ENCODE measurements at places on chromosomes 16 and 17. TPM values are rescaled to one million over a fixed set of nuclear protein-coding genes. Genes with fewer than 3 reads are reported as not detected.
A peak's percentile ranks its signal among the peaks of the same experiment; 100 is the strongest.

Gene GJC1
- total RNA-seq = 1.4 TPM

Gene C16orf89
- 0.56 TPM for total RNA-seq

Gene COA3
- 104 TPM for total RNA-seq

Gene PRDM7
- not detected for total RNA-seq

Gene USP43
- 8.8 TPM for total RNA-seq

Gene HP
- total RNA-seq = 6.2 TPM

Gene GGT6
- 41.6 TPM for total RNA-seq

Gene RHBDL1
- 1.0 TPM for total RNA-seq

DNA sequence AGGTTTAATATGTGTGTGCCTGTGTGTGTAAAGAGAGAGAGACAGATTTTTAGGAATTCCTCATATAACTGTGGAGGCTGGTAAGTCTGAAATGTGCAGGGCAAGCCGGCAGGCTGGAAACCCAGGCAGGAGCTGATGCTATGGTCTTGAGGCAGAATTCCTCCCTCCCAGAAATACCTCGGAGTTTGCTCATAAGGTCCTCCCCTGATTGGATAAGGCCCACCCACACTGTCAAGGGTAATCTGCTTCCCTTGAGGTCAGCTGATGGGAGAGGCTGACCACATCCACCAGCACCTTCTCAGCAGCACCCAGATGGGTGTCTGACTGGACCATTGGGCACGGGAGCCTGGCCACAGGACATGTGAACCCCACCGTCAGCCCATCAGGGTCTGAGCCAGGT is 42.4 kb downstream of the C16orf95 start:
- no peak for ATAC-seq

GRCh38 chr17:36594626-36595401 is 3.1 kb downstream of the DHRS11 start:
- ATAC-seq = no peak

DNA sequence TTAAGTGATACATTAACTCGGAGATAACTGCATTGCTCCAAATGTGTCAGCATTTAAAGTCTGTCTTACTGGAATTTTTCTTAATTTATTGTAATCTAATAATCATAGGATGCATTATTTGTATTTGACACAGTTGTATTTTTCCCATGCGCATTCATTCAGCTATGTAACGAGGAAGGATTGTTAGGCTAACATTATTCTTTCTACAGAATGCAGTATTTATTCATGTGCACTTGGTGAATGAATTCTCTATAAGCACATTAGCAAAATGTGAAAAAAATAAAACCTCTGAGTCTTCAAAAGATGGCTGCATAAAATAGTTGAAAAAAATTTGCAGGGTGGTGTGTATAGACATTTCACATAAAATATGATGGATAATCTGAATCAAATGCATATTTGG is 168.6 kb downstream of the CNTNAP4 start:
- no peak for ATAC-seq

DNA sequence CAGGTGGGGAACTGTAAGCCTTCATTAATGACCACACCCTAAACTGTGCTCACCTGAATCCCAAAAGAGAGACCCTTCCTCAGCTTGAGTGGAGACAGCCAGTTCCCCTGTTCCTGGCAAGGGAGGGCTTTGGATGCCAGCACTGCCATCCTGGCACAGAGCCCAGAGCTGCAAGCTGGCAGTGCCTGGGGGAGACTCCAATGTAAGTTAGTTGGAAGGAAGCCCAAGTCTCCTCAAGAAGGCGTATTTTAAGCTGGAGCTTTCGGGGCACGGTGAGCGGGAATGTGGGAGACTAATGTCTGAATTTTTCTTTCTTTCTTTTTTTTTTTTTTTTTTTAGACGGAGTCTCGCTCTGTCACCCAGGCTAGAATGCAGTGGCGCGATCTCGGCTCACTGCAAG is 4.7 kb downstream of the CDC42EP4 start:
- no peak for ATAC-seq

DNA sequence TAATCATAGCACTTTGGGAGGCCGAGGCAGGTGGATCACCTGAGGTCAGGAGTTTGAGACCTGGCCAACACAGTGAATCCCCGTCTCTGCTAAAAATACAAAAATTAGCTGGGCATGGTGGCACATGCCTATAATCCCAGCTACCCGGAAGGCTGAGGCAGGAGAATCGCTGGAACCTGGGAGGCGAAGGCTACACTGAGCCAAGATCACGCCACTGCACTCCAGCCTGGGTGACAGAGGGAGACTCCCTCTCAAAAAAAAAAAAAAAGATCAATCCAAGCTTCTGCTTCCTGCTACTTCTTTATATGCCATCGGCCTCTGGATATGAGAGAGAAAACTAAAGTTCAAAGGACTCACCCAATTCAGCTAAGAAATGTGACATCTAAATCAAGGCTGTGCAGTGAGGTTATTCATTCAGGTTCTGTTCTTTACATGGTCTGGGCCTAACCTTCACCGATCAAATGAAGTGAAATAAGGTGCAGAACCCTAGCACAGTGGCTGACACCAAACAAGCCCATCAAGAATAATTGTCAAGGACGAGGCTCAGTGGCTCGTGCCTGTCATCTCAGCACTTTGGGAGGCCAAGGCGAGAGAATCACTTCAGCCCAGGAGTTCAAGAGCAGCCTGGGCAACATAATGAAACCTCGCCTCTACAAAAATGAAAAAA is 25.6 kb downstream of the ZP2 start:
- ATAC-seq = no peak

- ATAC-seq = peak; percentile 60
Measured at GRCh38 chr17:67441052-67441895, 64.2 kb downstream of the PITPNC1 start.

DNA sequence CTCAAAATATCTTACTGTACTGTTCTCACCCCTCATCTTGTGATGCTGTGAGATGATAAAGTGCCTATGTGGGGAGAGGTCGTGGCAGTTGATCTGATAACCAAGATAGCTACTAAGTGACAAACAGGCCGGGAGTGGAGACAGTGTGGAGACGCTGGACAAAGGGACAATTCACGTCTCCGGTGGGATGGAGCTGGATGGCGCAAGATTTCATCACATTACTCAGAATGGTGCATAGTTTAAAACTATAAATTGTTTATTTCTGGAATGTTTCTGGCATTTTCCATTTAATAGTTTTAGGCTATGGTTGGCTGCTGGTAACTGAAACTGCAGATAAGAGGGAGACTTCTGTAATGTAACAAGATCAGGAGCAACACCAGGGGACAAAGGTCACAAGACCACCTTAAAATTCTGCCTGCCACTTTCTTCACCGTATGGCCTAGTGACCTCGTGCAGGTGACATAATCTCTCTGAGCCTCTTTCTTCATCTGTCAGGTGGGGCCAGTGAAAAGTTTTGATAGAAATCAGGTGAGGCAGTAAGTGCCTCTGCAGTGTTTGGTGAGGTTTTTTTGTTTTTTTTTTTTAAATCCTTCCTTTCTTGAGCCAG is 54.4 kb upstream of the LGALS9 start:
- no peak for ATAC-seq

DNA sequence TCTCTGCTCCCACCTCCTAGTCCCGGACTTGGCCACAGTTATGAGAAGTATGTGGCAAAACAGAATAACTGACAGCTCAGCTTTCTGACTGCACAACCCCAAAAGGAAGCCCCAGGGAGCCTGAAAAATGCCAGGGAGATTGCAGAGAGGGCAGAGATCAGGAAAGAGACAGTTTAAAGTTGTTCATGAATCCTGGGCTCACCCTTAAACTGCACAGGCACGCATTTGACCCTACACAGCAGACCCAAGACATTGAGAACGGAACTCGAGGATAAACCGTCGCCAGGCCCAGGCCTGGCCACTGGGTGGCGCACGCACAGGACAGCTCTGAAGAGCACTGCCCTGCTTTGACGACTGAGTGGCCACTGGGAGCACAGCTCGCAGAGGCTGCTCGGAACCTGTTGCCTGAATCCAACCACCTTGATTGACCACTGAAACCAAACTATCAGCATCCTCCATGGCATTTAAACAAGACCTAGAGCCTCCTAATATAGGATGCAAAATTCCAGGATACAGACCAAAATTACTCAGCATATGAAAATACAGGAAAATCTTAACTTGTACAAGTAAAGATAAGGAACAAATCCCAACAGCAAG is 114.0 kb downstream of the C16orf95 start:
- peak; percentile 78 for ATAC-seq

DNA sequence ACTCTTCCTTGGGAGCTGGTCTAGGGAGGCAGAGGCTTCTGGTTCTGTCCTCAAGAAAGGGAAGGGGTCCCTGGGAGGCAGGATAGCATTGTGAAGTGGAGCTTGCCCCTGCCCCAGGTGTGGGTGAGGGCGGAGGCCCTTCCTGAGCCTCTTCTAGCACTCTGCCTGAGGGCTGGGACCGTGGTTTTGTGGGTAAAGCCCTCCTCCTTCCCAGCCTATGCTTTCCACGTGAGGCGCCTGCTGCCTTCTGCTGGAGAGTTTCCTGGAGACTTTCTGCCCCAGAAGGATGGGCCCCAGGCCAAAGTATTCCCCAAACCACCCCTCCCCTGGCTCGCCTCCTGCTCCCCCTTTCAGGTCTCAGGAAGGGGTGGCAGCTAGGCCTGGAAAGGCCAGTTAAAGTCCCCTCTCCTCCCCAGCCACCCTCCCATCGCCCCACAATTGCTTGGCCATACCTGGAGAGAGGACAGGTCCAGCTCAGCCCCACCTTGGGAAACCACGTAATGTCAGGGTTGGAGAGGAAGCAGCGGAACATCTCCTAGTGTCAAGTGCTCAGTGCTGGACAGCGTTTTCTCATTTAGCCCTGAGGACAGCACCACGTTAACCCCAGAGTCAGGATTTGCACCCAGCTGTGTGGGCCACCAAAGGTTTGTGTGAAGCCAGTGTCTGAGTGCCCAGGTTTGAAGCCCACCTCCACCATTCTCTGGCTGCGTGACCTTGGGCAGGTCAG is 5.6 kb downstream of the SBK1 start:
- ATAC-seq = no peak

DNA sequence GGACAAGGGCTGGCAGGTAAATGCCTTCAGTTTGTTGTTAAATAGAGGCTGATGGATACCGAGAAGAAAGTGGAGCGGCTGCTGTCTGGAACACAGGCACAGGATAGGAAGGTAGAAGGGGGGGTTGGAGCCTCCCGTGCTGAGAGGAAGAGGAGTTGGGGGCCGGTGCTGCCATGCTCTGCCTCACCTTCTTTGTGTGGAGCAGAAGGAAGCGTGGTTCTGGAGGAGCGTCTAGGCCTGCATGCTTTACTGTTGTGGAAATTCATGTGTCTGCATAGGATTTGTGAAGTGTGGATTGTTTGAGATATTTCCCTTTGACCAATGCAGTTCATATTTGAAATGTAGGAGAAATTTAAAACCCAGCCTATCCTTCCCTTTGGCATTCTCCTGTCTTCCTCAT is 52.3 kb downstream of the FOXK2 start:
- no peak for ATAC-seq

GRCh38 chr16:22161999-22162655 is at the start of gene SDR42E2:
Gene SDR42E2, plus strand, starts transcription at chr16:22162506. Its CDS starts 3,077 bp downstream, at chr16:22165583.
- no peak for ATAC-seq

- ATAC-seq = no peak
Measured at GRCh38 chr16:81451753-81452680, 7.4 kb downstream of the CMIP start.

DNA sequence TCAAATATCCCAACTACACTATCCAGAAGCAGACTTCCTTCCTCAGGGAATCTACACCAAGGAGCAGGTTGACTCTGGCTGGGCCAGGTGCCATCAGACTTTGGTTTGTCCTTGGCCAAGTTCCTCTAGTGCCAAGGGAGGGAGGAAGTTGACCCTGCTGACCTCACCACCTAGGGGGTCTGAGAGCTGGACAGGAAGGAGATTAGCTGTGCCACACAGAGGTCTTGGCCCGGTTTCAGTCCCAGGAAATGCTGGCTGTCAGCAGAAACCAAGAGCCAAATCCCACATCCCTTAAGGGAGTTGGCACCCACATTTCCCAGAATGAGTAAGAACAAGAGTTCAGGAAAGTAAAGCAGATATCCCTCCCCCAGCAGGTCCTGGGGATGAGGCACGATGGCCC is 178.2 kb downstream of the SALL1 start:
- ATAC-seq = no peak

- ATAC-seq = no peak
Measured at GRCh38 chr17:44761932-44762810, 3.4 kb downstream of the ADAM11 start.

DNA sequence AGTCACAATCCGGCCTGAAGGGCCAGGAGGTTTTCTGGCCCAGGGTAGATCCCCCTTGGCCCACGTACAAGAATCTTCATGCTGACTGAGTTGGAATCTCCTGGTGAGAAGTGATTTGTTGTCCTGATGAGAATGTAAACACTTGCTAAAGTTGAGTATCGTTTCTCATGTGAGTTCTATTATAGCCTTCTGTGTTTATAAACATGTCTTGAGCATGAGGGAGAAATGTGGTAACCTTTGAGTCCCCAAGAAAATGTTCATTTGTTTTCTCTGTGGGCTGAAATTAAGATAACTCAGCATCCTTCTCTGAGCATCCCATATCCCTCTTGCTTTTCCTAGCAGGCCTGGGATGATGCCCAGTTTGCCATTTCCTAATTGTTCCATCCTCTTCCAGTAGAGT is 204.8 kb downstream of the FTO start:
- no peak for ATAC-seq

GRCh38 chr16:88886845-88887521 is 20.5 kb upstream of the PABPN1L start:
- ATAC-seq = no peak

DNA sequence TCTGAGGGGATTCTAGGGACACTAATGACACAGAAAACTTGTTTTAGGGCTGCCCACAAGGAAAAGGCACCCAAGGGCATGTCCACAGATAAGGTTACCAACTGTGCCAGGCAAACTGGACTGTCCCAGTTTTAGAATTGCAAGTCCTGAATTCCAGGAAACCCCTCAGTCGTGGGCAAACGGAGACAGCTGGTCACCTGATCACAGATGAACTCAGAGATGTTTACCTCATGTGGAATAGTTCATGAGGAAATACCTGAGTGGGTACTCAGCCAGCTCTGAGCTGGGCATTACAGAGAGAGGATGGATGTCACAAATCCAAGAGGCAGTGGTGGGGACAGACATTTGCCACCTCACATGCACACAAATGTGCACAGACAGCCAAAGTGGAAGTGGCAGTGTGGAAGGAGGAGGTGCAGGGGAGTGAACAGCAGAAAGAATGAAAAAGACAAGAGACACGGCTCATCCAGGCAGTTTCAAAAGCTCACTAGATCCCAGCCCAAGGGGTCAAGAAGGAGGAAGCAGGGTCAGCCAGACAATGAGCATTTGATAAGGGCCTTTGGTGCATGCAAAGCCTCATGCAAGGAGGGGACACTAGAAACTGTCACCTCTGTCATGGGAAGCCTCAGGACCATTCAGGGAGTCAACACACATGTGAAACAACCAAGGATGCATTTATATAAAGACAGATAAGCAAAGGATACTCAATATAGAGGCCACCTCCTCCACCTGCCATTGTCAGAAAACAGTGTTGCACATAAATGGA is 24.8 kb downstream of the TTLL6 start:
- no peak for ATAC-seq

Measured in esophagus mucosa (tissue), 1 donor.